ENCODE measurements at places on chromosomes 12 and 14.
A peak's percentile ranks its signal among the peaks of the same experiment; 100 is the strongest.

GRCh38 chr14:35043046-35043445 is 3.0 kb upstream of the FAM177A1 start:
- no peak for DNase-seq

DNA sequence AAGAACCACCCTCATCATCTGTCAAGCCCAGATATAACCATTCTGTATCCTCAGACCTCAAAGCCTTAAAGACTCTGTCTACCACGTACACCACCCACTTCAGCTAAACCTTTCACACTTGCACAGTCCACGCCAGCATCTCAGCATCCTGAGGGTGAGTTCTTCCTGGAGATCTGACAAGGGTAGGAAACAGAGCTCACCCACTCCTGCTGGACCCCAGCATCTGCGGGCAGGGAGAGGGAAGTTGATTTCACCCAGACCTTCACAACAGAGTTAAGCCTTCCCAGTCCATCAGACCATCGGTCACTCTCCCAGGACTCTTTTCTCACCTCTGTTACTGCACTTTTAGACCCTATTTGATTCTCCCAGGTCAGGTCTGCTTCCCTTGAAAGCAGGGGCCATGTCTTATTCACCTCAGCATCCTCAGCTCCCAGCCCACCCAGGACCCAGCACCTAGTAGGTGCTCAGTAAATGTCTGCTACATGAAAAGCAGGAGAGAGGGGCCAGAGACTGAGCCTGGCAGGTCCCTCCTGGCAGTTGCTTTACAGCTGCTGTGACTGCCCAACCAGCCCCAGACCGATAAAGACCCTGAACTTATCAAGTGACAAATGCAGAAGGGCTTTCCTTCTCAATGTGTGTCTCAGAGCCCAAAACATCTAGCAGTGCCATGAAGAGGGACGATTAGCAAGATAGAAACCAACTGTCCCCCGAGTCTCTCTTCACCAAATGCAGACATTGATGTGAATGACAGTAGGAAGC is 34.1 kb downstream of the ANO2 start:
- peak; percentile 72 for DNase-seq

- no peak for DNase-seq
These were observed 75.0 kb upstream of the HIF1A start for GRCh38 chr14:61620130-61620946.

- peak; percentile 43 for DNase-seq
These were observed 26.3 kb downstream of the PDE6H start for GRCh38 chr12:14999021-14999694.

GRCh38 chr14:55092341-55092740 is 36.7 kb upstream of the LGALS3 start:
- no peak for DNase-seq

DNA sequence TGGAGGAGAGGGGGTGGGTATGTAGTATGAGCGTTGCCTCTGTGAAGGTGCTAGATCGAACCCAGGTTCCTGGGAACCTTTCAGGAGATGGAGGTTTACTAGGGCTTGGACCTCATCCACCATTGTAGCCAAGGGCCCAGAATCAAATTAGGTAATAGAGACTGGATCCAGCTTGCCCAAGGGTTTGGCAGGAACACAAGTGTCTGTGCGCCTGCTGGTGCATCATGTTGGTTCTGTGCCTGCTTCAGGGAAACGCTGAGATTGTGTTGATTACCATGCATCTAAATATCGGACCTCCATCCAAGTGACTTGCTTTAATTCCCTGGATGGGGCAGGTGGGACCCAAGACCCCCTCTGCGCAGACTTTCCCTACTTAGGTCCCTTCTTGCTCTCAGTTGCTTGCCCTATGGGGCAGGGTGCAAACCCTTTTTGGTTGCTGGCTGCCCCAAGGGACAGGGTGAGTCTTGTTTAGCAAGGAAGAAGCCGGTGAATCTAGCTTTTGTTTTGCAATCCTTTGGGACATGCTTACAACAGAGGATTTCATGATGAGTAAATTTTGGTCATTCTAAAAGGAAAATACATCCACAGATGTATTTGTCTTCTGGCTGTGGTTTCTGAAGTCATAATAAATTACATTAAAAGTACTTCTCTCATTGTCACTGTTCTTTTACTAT is 189.8 kb upstream of the PRICKLE1 start:
- no peak for DNase-seq

DNA sequence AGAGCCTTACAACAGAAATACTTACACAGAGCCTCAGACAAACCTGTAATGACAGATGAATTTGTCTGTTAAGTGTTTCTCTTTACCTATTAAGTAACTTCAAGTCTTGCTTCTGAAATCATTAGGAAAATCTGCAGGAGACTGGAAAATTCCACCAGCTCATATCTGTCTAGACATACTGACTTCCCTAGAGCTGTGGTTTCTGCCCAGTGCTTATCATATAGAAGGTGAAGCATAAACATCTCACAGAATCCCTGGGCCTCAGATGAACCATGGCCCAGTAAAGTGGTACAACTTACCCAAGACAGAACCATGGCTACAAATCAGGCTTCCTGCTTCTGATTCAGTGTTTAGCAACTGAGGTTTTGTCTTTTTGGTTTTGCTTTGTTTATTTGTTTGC is 91.6 kb downstream of the EGLN3 start:
- DNase-seq: no peak

- no peak for DNase-seq
These were observed 61.0 kb downstream of the SUSD6 start for GRCh38 chr14:69672356-69672755.

DNA sequence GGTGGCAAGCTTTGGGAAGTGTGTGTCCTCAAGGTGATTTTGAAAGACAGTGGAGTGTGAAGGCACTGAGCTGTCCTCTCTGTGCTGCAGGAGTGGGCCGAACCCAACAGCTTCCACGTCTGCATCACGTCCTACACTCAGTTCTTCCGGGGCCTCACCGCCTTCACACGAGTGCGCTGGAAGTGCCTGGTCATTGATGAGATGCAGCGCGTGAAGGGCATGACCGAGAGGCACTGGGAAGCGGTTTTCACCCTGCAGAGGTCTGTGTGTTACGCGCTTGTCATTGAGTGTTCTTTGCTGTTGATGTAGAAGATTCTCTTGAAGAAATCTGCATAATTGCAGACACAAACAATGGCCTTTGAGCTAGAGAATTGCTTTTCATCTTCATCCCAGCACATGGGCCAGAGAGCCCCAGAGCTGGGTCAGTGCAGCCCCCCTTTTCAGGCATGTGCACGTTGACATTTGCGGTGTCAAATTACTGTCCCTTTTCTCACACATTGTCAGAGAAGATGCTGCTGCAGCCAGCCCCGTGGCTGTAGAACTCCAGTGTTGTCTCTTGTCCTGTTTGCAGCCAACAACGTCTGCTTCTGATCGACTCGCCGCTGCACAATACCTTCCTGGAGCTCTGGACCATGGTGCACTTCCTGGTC is 63.3 kb downstream of the EP400 start:
- no peak for DNase-seq

DNA sequence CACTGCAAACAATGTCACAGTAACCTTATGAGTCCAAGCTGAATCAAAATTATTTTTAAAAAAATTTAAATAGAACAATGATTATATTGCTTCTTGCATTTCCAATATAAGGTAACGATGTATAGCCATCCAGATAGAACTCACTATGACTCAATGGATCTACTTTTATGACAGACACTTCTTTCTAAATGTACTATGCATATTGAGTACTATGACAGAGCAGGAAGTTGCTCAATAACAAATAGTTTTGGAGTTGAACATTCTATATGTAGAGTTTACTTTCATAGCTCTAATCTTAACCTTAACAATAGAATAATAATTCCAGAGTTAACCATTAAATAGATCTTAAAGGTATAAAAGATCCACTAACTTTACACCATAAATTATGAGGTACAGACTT is 46.7 kb upstream of the ALG10B start:
- DNase-seq: no peak

DNA sequence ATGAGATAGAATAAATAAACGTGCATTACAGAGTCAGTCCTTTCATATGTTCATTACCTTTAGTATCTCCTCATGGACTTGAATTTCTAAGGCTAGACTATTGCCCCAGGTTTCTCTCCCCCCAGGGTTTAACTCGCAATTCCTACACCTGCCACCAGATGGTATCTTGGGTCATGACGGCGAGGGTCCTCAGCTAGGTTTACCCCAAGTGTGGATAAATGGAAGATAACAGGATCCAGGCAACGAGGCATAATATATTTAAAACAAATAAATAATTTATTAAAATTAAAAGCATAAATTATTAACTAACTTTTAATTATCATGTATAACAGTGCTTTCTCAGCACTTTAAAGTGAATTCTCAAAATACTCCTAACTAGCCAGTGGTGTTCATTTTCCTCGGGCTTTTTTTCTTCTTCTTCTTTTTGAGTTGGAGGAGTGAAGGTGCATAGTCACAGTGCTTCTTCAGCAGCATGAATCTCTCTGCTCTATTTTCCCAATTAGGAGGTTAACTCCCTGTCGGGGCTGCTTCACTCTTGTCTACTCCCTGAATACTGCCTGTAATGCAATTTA is 243.5 kb upstream of the CAND1 start:
- DNase-seq: peak; percentile 65

DNA sequence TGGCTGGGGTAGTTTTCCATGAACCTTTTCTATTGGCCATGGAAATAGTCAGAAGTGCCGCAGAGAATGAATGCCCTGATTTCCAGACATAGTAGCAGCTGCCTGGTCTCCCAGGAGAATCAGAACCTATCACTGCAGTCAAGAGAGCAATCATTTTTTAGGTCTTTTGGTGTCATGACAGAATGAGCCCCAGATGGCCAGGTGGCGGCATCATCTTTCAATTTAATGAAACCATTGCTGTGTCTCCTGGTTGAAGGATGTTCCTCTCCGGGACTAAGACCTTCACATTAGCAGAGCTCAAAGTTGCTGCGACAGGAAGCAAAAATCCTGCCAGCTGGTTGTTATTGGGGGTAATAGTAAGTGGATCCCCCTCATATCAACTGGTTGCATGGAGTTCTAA is 18.8 kb downstream of the TNFAIP2 start:
- DNase-seq: peak; percentile 72

DNA sequence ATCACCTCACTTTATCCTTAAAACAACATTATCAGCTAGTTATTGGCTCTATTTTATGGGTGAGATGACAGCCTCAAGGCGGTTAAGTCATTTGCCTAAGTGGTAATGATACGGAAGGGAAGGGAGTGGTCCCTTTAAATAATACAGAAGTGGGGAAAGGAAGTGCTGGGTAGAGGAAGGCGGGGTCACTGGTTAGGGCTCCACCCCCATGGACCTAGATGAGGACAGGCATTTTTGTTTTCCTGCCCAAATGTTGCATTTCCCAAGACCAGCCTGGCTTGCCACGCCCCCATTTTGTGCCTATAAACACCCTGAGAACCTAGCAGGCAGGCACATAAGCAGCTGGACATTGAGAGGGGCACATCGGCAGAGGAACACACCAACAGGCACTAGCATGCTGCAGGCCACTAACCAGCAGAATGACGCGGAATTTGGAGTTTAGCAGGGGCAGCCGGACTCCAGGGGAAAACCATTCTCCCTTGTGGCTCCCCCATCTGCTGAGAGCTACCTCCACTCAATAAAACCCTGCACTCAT is 100.9 kb downstream of the EPS8 start:
- DNase-seq: peak; percentile 91

DNA sequence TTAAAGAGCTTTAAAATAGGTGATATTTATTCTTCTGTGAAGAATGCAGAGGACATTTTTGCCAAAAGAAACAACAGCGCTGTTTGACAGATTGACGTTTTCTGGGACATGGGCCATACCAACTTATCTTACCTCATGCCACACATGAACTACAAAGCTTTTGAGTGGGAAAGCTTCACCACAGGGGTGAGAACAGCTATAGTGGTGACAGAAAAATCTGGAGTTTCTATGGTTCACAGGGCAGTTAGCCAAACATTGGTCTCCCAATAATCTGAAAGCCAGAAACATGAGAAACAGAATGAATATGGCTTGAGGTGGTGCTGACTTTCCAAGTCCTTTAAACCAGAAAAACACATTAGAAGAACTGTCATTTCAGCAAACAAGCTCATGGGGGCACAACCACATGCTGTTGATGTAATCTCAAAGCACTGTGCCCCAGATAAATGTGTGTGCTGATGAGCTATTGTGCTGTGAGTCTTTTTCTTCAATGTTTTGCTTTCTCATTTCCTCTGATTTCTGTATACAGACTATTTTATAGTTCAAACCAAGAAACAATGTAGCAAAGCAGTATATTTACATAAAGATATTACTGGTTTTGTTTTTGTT is 905.4 kb downstream of the SLC16A7 start:
- DNase-seq: peak; percentile 6

GRCh38 chr12:108324351-108325017 is 14.6 kb downstream of the CMKLR1 start:
- DNase-seq: no peak

DNA sequence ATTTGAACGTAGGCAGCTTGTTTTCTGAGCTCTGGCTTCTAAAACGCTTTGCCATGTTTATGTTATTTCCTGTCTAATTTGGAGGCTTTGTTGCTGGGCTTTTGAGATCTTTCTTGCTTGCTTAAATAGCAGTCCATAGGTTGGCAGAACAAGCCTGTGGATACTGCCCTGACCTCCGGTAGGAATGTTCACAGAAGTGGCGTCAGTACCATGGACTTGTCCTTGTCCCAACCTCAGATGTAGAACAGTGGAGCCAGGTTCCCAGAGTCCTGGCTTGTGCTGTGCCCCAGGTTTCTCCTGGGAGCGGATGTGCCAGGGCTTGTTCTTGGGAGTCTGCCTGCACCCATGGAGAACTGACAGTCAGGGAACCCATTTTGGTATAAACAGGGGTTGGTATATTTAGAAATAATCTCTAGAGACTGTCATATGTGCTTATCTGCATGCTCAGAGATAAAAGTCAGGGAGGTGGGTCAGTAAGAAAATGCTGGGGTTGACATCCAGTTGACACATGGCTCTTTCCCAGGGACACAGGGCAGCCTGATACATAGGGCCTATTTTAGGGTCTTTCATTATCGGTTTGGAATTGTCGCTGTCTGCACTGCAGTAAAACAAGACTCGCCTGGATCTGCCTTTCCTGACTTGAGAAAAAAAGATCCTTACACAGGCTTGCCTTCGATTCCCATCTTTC is 22.9 kb downstream of the CACNA1C start:
- no peak for DNase-seq

GRCh38 chr12:28369483-28369882 is 179.2 kb downstream of the CCDC91 start:
- DNase-seq: no peak

GRCh38 chr14:90839024-90839888 is 23.0 kb upstream of the TTC7B start:
- no peak for DNase-seq

GRCh38 chr14:61145903-61146481 is 135.1 kb downstream of the TMEM30B start:
- peak; percentile 71 for DNase-seq

DNA sequence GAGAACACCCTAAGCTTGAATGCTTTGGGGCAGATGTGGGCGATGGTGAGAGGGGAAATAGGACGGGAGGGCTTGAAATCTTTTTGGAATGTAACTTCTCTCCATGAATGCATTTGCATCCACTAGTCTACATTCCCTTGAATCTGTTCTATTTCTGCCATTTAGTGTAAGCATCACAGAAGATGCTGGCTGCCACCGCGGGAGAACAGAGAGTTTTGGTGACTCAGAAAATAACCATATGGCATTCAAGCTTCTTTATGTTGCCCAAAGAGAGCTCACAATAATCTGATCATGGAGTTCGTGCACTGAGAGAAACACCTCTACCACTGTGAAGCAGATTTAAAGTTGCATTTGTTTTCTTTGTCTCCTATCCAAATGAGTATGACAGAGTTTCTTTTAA is 52.6 kb upstream of the OTX2 start:
- peak; percentile 87 for DNase-seq
